Urinary bladder (tissue), 4 donors: ENCODE measurements at places on chromosomes 12 and 14. TPM values are rescaled to one million over a fixed set of nuclear protein-coding genes. Genes with fewer than 3 reads are reported as not detected.

DNA sequence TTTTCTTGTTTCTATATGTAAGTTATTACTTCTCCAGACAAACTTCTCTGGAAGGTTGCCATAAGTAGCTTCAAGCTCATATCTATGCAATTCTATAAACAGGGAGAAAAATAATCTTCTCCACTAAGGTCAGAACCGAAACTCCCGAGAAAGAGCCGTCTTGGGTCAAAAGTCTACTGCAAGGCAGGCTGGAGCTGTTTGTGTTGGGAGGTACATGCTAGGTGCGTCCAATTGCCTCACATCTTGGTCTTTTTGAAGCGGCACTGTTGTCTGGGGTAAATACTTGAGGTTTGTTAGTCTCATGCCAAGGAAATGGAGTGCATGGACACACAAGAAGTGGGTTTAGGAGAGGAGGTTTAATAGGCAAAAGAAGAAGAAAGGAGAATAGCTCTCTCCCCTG, 674.7 kb upstream of the TMEM132C start:
- DNase-seq: no peak

DNA sequence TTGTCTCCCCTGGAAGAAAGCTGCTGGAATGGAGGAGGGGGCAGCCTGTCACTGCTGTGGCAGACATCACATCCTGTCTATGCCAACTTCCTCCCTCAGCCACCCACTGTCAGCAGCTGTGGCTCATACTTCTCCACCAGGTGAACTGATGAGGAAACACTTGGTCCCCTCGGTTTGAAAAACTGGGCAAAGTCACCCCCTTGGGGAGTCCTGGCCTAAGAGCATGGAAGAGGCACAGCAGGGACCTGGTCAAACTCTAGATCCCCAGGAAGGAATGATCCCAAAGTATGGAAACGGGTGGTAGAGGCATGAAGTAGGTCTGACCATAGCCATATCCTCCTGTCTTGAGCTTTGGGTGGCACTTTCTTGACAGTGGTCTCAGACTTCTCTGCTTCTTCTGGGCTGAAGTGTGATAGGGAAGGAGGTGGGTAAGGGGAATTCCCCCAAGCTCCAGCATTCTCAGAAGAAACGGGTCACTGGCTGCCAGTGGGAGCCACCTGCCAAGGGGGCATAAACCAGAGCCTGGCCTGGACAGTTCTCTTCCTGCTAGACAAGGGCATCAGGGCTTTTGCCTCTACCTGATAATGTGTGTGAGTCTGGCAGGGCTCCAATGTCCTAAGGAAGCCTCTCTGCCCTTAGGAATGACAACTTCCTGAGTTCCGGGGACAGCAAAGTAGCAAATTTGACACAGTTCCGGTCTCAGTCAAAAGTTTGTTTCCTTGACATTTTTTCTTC, 36.0 kb downstream of the FMNL3 start:
- DNase-seq: no peak

DNA sequence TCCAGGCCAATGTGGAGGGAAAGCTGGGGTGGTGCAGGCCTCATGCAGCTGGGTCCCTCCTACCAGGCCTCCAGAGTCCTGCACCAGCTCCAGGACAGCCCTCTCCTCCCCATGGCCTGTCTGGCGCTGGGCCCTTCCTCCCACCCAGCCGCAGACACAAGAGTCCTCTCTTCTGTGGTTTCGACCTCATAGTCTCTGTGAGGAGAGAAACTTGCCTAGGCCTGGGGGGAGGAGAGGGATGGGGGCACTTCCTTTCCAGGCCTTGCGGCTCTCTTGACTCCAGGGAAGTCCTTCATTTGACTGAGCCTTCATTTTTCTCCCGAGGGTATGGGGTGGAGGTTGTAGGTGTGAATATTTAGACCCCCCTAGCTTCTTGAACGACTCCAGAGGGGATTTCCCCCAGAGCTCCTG, 2.3 kb downstream of the MMP14 start:
- no peak for DNase-seq

DNA sequence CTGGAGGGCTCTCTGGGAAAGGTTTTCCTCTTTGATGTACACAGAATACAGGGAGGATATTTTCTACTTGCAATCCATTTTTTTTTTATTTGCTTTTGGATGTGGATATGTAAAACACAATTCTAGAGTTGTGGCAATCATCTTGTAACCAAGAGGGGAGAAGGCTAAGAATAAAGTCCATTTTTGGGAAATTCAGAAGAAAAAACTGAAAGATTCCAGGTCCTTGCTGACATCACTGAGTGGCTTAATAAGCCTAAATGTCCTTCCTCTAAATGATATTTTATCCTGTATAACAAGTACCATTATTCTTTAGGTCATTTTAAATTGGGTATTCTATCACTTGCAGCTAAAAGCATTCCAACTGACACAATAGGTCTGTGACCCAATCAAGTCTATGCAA, 64.0 kb downstream of the PPP1R12A start:
- no peak for DNase-seq

TMEM30B gene
- 9.3 TPM for total RNA-seq

- DNase-seq: no peak
Observed at GRCh38 chr14:83697099-83697498, 1832.8 kb upstream of the FLRT2 start.

BHLHE41 gene
- total RNA-seq: 3.5 TPM

GYS2 gene
- not detected for total RNA-seq

DNA sequence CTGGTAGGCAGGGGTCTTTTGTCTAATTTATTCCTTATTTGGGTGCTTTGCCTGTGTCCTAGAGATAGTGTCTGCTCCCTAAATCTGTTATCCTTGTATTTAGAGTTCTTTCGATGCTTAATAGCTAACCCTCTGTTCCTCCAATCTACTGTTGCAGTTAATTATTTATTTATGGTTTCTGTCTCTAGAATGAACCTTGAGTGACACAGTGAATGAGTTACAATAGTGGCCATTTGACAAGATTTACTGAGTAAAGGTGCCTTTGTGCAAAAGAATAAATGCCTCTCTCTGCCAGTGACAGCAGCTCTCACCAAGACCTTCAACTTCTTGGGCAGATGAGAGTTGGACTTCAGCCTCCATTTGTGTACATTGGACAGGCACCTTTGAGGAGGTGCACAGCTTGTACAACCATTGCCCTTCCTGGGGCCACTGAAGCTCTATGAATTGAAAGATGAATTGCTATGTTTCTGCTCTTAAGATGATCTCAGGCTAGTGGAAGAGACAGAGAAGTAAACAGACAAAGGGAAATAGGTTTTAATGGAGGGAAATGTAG, 165.9 kb downstream of the DERA start:
- DNase-seq: no peak

C12orf75 gene
- total RNA-seq: 21.7 TPM

METTL17 gene
- total RNA-seq: 38.3 TPM

DRAM1 gene
- 14.0 TPM for total RNA-seq
